Stimulated activated CD8-positive, alpha-beta memory T cell treated with anti-CD3 and anti-CD28 coated beads, Interleukin-2, amount 100 ng/mL, for 48 hours (primary cell): ENCODE measurements at places on chromosomes 6 and 20.
A peak's percentile ranks its signal among the peaks of the same experiment; 100 is the strongest.

DNA sequence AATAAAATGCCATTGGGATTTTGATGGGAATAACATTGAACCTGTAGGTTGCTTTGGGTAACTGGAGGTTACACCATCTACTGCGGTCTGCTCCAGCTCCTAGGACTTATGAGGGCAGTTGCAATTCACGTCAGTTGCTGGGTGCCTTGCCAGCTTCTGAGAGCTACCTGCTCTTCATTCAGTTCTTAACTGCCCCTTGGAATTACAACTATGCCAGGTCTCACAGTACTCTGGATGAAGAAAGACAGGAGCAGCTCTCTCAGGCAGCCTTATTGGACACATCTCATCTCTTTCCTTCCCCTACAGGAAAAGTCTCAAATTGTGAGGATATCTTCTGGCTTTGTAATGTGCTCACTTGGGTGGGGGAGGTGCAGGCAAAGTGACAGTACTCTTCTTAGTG is 1643.3 kb downstream of the GRIK2 start:
- DNase-seq = no peak

- DNase-seq = no peak
Observed at GRCh38 chr6:126030045-126030444, 43.7 kb downstream of the TRMT11 start.

DNA sequence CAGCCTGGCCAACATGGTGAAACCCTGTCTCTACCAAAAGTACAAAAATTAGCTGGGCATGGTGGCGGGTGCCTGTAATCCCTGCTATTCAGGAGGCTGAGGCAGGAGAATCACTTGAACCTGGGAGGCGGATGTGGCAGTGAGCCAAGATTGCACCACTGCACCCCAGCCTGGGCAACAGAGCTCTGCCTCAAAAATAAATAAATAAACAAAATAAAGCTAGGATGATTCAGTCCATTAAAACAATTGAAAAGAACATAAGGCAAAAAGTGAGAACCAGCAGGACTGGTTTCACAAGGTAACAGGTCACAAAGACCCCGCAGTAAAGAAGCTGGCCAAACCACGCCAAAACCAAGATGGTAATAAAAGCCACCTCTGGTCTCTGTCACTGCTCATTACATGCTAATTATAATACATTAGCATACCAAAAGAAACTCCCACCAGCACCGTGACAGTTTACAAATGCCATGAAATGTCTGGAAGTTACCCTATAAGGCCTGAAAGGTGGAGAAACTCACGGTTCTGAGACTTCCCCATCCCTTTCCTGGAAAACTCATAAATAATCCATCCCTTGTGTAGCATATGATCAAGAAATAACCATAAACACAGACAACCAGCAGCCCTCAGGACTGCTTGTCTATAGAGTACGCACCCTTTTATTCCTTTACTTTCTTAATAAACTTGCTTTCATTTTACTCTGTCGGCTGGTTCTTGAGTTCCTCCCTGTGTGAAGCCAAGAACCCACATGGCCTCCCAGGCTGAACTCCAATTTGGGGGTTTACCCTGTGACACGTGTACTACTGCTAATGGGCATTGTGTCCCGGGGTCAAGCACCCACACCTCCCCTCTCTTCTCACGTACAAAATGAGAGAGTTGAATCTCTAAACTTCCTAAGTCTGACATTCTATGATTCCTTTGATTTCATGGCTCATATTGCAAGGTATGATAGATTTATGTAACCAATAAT is 10.2 kb downstream of the LAMA4 start:
- no peak for DNase-seq

DNA sequence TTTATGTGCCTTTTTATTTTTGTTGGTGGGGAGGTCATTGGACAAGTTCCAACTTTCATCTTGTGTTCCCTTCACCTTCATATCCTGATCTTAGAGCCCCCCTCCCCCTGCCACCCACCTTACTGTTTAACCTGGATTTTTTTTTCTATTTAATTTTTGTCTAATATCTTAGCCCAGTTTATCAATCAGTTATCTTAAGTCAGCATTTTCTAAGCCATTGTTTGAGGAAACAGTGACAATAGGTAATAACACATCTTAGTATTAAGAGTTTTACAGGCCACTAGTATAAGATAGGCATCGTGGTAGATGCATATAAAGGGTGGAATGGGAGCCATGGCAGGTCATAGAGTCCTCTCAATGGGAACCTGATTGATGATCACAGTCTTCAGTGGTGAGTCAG is 2.4 kb downstream of the ABT1 start:
- DNase-seq = no peak

DNA sequence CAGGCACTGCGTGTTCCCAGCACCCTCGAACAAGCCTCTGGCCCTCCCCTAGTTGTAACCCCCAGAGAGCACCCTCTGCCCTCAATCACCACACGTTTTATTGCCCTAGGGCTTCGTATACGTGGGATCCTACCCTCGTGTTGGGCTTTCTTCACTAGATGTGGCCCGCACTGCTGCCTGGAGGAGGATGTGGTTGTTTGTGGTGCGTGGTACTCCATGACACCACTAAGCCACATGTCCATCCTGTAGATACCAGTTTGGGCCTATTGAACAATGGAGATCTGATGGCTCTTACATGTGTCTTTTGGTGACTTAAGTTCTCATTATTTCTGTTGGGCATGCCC is 17.0 kb downstream of the SLC2A4RG start:
- DNase-seq = no peak

DNA sequence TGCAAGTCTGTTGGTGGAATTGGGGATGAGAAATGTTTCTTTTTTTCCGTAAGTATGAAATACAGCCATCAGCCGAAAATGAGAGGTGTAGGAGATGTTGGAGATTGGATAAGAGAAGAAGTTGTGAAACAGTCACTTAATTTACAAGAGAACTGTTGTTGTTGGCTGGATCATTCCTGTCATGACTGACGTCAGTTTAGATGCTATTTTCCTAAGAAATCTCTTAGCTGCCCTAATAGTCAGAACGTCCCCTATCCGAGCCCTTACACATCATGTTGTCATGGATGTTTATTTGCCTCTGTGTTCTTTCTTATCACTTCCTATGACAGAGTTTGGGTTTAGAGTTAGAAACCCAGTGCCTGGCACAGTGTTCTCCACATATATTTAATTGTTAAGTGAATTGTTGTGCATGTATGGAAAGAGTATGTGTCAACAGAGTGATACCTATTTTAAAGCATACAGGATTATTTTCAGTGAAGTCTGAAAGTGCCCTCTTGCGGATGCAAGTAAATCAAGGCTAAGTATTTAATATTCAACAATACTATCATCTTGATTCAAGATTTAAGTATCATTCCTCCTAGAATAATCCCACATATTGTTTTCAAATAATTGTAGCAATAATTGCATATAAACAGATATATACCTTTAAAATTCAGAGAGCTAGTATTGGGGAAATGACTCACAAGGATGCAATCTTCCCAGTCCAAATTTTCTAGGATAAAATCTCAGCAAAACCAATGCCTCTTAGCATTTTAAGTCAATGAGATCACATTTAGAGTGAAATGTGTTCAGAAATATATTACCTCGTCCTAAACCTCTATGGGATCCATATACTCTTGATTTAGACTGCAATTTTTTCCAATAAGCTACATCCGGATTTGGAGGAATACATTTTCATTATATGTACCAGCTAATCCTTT is 309.9 kb upstream of the NOX3 start:
- no peak for DNase-seq

GRCh38 chr6:64459411-64459944 is 823.9 kb downstream of the PHF3 start:
- DNase-seq = no peak

DNA sequence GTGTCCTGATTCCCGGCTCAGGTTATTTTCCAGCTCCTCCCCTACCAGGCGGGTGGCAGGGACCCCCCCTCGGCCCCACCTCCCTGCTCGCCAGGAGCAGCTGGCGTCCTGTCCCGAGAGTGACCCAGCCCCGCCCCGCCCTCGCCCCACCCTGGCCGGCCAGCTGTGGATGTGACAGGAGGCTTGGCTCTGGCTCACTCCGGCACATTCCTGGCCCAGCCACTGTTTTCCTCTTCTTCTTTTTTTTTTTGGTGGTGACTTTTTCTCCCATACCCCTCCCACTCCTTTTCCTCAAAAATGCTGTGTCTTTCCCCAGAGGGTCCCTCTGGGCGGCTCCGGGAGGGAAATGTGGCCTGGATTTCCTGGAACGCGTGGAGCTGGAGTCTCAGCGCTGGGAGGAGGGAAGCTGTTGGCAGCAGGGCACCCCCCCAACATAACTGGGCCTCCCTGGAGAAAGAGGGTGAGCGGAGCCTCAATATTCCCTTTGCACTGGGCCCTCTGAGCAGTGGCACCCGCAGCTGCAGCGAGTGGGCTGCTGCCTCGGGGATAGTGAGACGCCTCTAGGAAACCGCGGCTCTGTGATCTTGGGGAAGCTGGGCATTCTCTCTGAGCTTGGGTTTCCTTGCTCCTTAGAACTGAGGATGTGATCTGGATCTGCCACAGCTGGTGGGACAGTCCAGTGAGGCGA is 28.3 kb upstream of the CSNK2A1 start:
- no peak for DNase-seq

- no peak for DNase-seq
Observed at GRCh38 chr20:47989957-47990356, 204.7 kb upstream of the SULF2 start.

- DNase-seq = no peak
Observed at GRCh38 chr20:61799928-61800327, 265.8 kb downstream of the TAF4 start.

DNA sequence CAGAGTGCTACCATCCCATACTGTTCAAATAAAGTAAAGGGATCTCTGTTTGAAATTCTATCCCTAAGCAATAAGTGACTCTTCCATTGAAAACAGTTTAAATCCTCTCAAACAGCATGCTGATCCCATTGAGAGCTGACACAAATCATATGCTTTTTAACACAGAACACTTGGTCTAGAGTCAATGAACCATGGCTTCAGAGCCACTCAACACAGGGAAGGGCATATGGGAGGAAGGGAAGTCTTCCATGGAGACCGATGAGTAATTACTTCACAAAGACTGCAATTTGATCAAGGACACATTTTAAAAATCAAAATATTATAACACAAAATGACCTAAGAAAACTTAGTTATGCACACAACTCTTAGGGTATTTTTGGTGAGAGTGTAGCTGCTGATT is 1073.0 kb upstream of the MAP3K7 start:
- DNase-seq = no peak

DNA sequence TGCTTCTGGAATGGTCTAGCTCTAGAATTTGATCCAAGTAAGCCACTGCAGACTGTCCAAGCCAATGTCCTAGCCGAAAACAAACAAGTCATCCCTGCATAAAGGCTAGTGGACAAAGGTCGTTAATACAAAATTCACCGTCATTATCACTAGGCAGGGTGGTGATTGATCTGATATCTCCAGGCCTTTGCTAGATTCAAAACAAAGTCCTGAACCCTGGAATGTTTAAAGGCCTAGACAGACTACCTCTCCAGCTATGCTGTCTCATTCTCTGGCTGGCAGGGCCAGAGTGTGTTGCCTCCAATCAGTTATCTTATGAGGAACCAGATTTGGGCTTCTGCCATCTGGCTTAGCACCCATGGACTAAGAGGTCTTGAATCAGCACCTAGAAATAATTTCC is 38.3 kb downstream of the MAP7 start:
- DNase-seq = no peak

DNA sequence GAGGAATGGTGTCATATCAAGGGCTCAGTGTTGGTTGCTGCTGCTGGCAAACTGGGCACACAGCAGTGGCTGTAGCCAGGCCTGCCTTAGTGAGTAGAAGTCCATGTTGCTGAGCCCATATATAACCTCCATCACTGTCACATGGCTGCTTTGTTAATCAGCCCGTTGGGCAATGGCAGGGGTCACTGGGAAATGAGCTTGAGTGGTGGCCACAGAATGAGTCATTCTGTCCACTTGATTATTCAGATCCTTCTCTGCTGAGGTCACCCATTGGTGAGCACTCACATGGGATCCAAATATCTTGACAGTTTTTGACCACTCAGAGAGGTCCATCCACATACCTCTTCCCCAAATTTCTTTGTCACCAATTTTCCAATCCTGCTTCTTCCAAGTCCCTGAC is 898.9 kb upstream of the EYS start:
- DNase-seq = no peak

DNA sequence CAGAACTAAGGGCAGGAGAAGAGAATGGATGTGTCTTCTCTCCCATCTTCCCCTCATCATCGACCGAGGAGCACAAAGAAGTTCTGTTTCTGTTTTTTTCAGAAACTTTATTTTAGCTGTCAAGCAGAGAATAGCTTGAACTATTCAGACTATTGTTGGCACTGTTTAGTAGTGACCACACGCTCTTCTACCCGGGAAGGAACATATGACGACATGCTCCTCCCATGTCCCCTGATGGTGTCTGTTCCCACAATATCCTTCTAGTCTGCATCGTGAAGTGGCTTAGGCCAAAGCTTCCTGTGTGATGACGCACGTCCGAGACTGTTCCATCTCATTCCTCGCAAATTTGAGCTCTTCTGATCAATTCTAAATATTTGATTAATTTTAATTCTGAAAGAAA is 27.2 kb upstream of the KIF25 start:
- no peak for DNase-seq

- DNase-seq = no peak
Observed at GRCh38 chr6:33904747-33905065, 100.9 kb upstream of the MLN start.

GRCh38 chr20:59349277-59349676 is 48.9 kb downstream of the EDN3 start:
- DNase-seq = no peak

DNA sequence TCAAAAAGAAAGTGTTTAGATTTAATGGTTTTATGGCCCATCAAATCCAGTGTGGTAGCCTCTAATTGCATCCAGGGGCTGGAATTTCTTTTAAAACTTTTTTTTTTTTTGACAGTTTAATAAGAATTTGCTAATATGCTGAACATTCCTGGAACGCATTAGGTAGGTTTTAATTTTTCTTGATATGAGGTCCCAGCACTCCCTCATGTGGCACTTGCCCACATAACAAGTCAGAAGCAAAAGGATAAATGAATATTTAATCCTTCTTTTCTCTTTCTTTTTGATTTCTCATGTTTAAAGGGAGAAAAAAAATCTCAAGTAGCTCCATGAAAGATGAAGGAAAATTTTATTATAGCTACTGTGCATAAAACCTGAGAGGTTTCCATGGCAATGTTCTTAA is 13.5 kb downstream of the HAO1 start:
- no peak for DNase-seq

GRCh38 chr6:154928325-154928922 is 66.7 kb upstream of the TIAM2 start:
- peak; percentile 51 for DNase-seq

GRCh38 chr20:1334761-1335160 is 5.8 kb upstream of the SDCBP2 start:
- DNase-seq = no peak

- DNase-seq = no peak
Observed at GRCh38 chr6:4577406-4577805, 198.8 kb upstream of the CDYL start.

- no peak for DNase-seq
Observed at GRCh38 chr20:25484911-25485511, 77.5 kb downstream of the GINS1 start.
